ENCODE measurements at places on chromosomes 1 and 21.

DNA sequence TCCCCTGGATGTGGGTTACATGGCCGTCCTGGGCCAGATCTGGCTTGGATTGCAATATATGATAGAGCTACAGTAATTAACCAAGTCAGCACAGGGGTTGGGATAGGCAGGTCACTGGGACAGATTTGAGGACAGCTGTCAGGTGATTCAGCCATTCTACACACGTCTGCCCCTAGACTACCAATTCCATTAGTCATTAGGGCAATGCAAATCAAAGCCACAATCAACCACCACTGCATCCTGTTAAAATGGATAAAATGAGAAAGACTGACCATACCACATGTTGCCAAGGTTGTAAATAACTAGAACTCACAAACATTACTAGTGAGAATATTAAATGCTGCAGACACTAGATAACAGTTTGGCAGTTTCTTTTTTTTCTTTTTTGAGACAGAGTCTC is 16.0 kb downstream of the C21orf58 start:
- H3K36me3 ChIP-seq: no peaks in the 10 kb centered on the region
- no peak overlapping the region for H3K27ac ChIP-seq
- no peak overlapping the region for H3K4me3 ChIP-seq
- DNase-seq: no peak

DNA sequence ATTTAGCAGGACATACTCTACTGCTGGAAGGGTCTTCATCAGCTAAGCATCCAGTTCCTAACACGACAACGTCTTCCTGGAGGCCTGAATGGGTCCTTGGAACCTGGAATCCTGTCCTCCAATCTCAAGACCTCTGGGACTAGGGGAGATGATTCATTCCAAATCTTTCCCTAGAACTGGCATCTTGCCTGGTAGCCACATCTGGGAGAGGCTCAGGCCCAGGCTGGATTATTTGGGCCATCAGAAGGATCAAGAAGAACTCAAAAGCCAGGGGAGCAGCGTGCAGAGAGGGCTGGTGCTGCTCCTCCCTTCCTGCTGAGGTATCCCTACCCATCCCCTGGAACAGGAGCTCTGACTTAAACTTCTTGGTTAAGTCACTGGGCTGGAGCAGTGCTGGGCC is 2.8 kb upstream of the PHLDA3 start:
- H3K4me3 ChIP-seq: no peak overlapping the region
- DNase-seq: no peak
- H3K27ac ChIP-seq: no peak overlapping the region
- H3K36me3 ChIP-seq: no peaks in the 10 kb centered on the region
- H3K27me3 ChIP-seq: no peaks in the 10 kb centered on the region

GRCh38 chr1:70066711-70067110 is 138.7 kb downstream of the LRRC40 start:
- no peaks in the 10 kb centered on the region for H3K27me3 ChIP-seq
- H3K4me1 ChIP-seq: no peaks in the 10 kb centered on the region
- no peaks in the 10 kb centered on the region for H3K36me3 ChIP-seq
- no peak for DNase-seq
- H3K4me3 ChIP-seq: no peak overlapping the region

- H3K4me1 ChIP-seq: no peaks in the 10 kb centered on the region
- no peak overlapping the region for H3K4me3 ChIP-seq
- no peak for DNase-seq
- H3K27ac ChIP-seq: no peak overlapping the region
- H3K36me3 ChIP-seq: no peaks in the 10 kb centered on the region
- no peaks in the 10 kb centered on the region for H3K27me3 ChIP-seq
Observed at GRCh38 chr21:35479065-35479448, 430.0 kb upstream of the RUNX1 start.

DNA sequence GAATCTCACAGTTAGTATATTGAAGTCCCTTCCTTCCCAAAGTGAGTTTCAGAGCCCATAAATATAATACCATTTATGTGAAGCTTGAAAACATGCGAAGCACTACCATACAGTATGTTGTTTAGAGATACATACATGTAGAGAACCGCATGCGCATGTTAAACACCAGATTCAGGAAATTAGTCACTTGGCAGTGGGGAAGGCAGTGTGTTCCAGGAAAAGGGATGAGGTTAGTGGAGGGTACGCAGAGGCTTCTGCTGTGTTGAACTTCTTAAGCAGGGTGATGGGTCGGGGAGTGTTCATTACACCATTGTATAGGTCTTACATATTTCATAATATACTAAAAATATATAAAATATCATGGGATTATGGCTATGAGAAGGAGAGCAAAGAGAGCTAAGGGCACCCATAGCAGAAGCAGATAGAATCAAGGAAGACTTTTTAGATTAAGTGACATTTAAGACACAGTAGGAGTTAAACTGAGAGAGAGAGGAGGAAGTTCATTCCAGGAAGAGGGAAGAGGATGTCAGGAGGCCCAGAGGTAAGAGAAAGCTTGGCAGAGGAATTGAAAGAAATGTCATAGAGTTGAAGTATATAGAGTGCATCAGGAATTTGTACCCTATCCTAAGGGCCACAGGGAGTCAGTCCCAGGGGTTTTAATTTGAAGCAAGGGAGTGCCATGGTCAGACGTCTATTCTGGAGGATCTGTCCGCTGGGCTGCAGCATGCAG is 43.5 kb upstream of the SARS1 start:
- H3K4me3 ChIP-seq: no peak overlapping the region
- H3K36me3 ChIP-seq: no peaks in the 10 kb centered on the region
- H3K27ac ChIP-seq: no peak overlapping the region
- H3K27me3 ChIP-seq: no peaks in the 10 kb centered on the region
- no peak for DNase-seq

Data from kidney (tissue), 22 donors.